ENCODE measurements at places on chromosomes 3 and 15.
A peak's percentile ranks its signal among the peaks of the same experiment; 100 is the strongest.

- no peak for DNase-seq
These were observed 104.5 kb downstream of the RPLP1 start for GRCh38 chr15:69557020-69557706.

GRCh38 chr3:12323237-12323636 lies 34.4 kb downstream of the PPARG start:
- no peak for DNase-seq

DNA sequence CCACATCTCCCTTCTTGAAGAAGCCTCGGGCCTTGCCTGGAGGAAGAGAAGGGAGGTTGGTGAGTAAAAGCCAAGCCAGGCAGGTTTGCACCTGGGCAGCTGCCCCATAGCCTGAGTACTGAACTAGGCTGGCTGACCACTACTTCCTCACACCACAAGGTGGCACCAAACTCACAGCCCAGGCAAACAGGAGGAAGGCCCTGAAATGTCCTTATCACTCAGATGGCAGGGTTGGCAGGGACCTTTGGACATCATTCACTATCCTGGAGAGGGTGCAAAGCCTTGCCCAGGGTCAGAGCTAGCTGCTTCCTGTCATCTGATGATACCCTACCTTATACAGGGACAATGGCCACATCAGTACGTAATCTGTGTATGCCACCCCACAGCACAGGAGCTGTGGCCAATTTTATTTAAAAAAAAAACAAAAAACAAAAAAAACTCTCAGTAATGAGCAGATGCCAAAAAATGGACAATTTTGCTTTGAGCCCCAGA lies 2.2 kb upstream of the GRAMD2A start:
- peak; percentile 66 for DNase-seq

- DNase-seq: peak; percentile 40
These were observed at the start of gene NDN for GRCh38 chr15:23687143-23687470. Gene NDN, minus strand, starts transcription at chr15:23687305. Its CDS starts 88 bp downstream, at chr15:23687217.

- DNase-seq: no peak
These were observed 622.0 kb downstream of the PYDC2 start for GRCh38 chr3:192082730-192083660.

- DNase-seq: no peak
These were observed 219.3 kb upstream of the NANOGP8 start for GRCh38 chr15:35304389-35304788.

- no peak for DNase-seq
These were observed 199.6 kb downstream of the ATP10A start for GRCh38 chr15:25663515-25663914.

GRCh38 chr3:151838574-151839312 lies 24.8 kb downstream of the AADAC start:
- peak; percentile 57 for DNase-seq

DNA sequence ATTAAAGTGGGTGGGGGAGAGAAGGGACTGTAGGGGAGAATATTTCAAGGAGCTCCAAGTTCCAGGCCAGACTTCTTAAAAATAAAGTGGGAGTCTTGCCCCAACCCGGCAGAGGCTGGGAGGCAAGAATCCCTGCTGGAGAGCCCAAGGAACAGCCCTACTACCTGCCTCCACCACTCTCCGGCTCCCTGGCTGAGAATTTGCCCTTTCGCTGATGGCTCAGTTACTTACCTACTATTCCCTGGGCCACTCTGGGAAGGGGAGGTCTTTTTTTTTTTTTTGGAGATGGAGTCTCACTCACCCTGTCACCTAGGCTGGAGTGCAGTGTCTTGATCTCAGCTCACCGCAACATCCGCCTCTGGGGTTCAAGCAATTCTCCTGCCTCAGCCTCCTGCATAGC lies 15.5 kb downstream of the MYL3 start:
- DNase-seq: no peak

DNA sequence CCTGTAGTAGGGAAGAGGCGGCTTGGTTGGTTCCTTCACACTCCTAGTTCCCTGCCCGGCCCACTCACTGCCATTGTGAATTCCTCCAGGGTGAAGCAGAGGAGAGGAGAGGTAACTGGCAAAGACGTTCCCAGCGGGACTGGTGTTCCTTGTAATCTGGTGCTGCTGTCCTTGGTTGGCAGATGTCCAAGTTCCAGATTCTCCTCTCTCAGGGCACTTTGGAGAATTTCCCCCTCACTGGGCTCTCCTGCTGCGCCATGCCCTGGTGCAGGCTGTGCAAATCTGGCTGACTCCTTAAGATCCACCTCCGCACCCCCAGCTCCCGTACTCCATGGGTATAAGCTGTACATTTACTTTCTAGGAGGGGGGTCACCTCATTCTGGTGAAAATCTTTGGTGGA lies 37.3 kb downstream of the THSD4 start:
- no peak for DNase-seq

DNA sequence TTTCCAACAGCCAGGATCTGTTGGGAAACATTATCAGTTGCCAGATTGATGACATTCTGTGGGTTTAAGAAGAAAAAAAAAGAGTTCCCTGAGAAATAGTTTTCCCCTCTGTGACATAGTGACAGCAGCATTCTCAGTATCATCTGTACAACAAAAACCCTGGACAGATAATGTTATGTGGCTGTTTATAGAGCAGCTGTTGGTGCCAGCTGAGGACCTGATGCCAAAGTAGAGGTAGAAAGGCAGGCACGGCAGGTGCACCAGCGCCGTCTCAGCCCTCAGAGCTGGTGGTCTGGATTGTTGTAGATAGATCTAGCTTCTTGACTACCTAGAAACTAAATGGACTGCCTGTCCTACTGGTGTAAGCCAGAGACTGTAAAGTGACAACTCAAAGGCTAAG lies 56.2 kb upstream of the FILIP1L start:
- no peak for DNase-seq

DNA sequence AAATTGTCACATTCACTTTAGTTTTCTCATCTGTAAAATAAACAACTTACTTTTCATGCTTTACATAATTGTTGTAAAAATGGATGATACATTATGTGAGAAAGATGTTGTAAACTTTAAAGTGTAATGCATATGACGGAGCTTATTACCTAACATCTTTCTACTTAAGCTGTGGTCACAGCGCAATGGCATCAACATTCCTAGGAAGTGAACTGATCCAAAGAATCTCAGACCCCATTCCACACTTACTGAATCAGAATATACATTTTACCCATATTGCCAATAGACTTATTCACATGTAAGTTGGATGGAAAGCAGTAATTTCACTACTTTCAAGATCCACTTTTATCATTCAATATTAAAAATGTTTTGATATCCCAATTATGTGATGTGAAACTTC lies 497.5 kb downstream of the FGF12 start:
- no peak for DNase-seq

DNA sequence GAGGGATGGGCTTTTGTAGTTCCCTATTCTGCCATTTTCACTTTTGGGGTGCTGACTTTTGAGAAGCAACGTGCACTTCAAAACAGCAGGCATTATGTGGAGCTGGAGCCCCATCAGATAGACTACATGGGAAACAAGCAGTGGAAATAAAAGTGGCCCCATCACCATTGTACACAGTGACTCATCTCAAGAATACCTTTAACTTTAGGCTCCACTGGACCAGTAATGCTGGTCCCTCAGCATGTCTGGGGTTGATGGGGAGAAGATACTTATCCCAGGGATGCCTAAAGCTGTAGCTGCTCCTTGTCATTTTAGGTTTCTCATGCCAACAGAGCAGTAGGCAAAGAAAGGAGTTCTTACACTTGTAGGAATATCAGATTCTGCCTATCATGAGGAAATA lies 45.0 kb downstream of the LSM3 start:
- no peak for DNase-seq

DNA sequence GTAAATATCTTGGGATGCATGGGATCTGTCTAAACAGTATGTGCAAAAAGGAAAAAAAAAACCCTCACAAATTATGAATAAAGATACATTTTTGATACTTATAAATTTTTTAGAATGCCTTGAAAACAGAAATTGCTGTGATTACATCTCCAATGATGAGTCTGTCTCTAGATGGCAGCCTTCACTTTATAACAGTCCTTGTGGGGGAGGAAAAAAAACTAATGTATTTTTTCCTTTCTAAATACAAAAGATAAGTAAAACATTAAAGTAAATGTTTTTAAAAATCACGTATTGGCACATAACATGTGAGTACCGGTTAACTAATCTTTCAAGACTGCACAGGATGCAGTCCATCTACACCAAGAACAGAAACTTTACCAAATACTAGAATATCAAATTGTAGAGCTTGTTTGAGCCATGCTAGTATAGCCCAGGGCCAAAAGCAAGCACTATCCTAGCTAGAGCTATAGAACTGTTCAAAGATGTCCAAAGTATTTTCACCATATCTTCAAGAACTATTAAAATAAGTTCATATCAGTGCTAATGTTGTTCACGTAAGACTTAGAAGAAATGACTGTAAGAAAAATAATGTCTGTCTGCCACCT lies 206.4 kb downstream of the STAG1 start:
- DNase-seq: no peak

DNA sequence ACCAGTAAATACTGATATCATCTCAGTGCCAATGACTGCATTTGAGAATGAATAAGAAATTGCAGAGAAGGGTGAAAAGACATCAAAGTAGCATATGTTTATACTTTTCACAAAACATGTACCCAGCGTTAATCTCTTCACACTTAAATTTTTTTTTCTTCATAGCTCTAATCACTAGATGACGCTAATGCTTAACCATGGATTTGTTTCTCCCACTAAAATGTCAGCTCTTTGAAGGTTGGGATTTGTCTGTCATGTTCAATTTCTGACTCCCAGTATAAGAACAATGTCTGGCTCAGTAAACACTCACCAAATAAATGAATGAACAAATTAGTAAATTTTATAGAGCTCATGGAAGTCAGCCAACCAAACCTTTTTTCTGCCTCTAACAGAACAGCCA lies 78.3 kb upstream of the LMCD1 start:
- no peak for DNase-seq

DNA sequence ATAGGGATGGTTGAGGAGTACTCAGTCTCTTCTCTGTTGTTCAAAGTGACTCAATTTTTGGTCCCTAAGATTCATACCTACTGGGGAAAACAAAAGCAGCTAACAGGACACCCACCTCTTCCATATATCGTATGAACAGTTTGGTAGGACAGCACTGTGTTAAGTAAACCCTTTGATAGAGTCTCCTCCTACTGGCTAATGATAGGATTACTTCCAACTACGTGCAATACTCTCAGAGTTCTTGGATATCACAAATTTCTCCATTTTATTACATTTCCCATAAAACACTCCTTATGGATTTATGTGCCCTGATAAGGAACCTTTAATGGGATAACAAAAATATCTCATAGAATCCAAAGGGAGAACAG lies 200.2 kb upstream of the GOLGA6L4 start:
- peak; percentile 8 for DNase-seq

- DNase-seq: no peak
These were observed 213.9 kb upstream of the TBL1XR1 start for GRCh38 chr3:177411201-177411600.

GRCh38 chr3:196585044-196585757 lies 16.7 kb downstream of the FBXO45 start:
- DNase-seq: no peak

DNA sequence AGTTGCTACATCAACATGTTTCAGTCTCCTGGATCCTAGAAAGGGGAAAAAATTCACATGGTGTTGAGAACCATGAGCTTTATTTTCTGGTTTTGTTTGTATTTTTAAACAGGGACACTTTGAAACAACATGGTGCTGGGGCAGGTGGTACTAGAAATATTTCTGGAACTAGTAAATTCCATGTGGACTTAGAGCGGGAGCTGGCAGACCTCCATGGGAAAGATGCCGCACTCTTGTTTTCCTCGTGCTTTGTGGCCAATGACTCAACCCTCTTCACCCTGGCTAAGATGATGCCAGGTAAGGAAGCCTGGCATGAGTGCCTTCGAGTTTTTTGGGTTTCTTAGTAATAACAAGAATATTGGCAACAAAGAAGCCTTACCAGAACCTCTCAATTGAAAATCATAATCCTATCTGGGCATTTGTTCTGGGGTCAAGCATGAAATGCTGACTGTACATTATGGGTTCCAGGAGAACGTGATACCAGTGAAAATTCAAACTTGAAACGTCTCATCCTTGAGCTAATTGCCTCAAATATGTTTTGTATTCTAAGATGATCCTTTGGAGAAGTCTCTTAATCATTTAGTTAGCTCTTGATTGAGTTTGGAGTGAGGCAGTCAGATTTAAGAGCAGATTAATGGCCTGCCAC lies 7.9 kb downstream of the ALAS1 start:
- DNase-seq: no peak

DNA sequence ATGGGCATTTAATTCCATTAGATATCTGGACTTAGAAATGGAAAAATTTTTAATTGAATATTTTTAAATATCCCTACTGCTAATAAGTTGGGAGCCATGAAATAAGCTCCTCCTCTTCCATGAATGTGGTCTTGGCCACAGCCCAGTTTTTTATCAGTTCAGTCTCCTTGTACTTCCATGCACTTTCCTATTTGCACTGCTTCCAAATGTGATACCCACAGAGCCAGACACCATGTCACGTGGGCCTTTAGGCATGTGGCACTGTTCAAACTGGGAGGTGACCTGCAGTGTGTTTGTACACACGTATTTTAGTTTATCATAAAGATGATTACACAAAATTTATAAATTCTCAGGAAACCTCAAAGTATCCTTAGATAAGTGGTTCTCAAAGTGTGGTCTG lies 80.1 kb upstream of the DGKG start:
- DNase-seq: no peak

GRCh38 chr3:63478990-63479660 lies 173.3 kb upstream of the SNTN start:
- DNase-seq: no peak

DNA sequence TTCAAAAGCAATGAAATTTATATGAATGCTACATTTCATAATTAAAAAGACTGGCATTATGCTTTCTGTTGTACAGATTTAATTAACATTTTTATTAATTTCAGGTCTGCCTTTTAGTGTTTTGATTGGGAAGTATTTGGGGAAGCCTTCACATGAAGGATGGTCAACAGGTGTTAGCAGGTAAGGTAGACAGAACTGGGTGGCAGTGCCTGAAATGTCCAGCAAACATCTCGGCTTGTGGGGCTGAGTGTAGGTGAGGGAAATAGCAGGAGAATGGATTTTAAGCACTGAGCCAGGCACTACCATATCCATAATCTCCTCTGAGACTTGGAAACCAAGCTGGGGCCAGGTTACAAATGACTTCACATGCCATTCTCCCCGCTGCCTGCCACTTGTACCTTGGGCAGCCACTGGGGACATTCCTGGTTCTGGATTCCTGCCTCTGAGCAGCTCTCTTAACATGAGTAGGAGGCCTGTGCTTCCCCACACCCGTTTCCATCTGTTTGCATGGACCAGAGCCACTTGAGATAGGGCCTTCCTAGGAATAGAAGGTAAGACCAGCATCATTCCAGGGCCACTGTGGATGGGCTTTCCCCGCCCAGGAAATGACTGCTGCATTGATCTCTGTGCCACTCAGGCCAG lies 125.9 kb upstream of the HES1 start:
- no peak for DNase-seq

- DNase-seq: no peak
These were observed 379.3 kb downstream of the NTRK3 start for GRCh38 chr15:87877114-87877810.

GRCh38 chr3:47370887-47371697 lies 9.7 kb upstream of the PTPN23 start:
- DNase-seq: no peak

- no peak for DNase-seq
These were observed 84.6 kb upstream of the SLC7A14 start for GRCh38 chr3:170670504-170670903.

- DNase-seq: no peak
These were observed 159.8 kb upstream of the TSC22D2 start for GRCh38 chr3:150248116-150248887.

GRCh38 chr15:43225201-43225949 lies 4.6 kb upstream of the EPB42 start:
- DNase-seq: no peak

- DNase-seq: no peak
These were observed 237.1 kb upstream of the CFAP20DC start for GRCh38 chr3:59286791-59287531.
